ENCODE measurements at places on chromosomes 5 and 9.

- DNase-seq = no peak
These were observed 57.1 kb upstream of the FUBP3 start for GRCh38 chr9:130522233-130522808.

- DNase-seq = no peak
These were observed 11.7 kb upstream of the CARNMT1 start for GRCh38 chr9:75039801-75040200.

DNA sequence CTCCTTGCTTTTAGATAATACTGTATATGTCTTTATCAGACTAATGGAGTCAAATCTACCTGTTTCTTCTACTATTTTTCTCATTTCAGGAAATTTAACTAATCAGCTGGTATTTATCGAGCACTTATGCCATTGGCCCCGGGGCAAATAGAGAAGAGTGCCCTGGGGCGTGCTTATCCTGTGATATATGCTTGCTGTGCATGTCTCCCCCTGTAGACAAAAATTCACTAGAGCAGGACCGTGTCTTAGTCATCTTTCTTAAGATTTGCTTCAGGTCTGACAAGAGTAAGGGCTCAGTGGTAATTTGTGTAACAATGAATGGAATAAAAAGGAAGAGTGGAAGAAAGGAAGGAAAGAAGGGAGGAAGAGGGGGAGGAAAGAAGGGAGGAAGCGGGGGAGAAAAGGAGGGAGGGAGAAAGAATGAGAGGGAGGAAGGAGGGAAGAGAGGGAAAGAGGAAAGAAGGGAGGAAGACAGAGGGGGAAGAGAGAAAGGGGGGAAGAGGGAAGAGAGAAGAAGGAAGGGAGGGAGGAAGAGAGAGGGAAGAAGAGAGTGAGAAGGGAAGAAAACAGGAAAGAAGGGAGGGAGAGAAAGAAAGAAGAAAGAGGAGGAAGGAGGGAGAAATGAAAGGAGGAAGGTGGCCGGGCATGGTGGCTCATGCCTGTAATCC lies 295.7 kb upstream of the PANK3 start:
- DNase-seq = no peak

- DNase-seq = no peak
These were observed 514 bp downstream of the STOML2 start for GRCh38 chr9:35102465-35102768.

GRCh38 chr9:130219661-130220096 lies 45.9 kb upstream of the HMCN2 start:
- no peak for DNase-seq

DNA sequence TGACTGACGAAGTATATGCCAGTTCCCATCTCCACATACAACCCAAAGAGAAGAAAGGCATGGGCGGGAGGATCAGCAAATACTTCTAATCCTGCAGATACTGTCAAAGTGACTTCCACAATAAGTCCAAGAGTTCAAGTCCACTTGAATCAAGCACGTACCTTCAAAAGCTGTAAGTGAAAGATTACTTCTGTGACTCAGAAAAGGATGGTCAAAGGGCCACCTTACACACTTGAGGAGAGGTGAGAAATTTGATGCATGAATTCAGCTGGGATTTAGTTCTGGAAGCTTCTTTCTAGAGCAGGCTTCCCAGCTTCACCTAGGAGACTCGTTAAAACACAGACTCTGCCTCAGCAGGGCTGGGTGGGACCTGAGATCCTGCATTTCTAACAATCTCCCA lies 357.5 kb downstream of the GLIS3 start:
- DNase-seq = no peak

- DNase-seq = peak; percentile 58
These were observed 15.8 kb downstream of the NDST1 start for GRCh38 chr5:150523472-150524350.

DNA sequence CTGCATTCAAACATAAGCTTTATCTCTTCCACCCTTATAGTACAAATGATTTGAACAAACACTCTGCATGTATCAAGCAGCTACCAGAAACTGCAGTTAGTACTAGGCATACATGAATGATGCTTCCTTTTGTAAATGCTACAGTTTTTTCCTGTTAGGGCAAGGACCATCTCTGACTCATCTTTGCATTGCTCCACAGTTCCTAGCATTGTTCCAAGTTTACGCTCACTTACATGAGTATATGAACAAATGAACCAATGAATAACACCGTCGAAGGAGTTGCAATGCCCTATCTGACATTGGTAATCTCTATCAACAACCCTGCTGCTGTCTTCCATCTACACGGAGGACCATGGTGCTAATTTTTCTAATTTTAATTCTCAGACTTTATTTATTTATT lies 2.1 kb upstream of the ALDH7A1 start:
- DNase-seq = no peak

DNA sequence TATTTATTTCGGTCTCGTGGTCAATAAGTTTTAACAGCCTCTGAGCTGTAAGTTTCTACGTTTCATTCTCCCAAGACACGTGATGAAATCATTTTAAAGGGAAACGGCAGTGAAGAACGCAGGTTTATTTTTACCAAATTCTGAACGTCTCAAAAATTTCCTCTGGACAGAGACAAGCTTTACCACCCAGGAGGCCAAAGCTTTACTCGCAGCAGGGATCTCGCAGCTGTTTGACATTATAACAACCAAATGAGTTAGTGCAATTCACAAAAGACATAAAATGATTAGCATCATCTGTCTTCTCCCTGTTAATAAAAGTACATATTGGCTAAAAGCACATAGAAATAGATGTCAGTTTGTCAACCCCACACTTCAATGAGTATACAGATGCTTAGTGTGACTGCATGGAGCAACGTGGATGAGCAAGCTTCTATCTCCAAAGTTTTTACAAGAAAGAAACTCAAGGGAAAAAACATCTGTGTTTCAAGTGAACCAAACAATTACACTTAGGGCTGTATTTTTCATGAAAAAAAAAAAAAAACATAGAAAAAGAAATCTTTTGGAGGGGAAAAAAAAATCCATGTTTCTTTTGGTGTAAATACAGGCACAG lies 2.5 kb downstream of the SEMA5A start:
- DNase-seq = no peak

GRCh38 chr5:74903165-74903787 lies 37.1 kb upstream of the FAM169A start:
- no peak for DNase-seq

DNA sequence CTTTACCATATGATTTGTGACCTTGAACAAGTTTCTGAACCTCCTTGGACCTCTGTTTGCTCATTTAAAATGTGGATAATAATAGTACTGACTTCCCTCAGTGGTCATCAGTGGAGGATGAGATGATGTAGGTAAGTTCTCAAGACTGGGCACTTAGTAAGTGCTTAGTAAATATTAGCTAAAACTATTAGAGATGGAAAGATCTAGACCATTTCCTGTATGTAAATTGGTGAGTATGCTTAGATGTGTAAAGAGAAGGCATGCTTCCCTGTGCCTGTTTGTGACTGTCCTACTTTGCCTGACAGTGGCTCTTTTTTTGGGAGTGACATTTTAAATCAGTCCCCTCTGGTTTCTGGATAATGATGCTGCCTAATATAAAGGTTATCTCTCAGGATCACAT lies 288.1 kb downstream of the GABRB2 start:
- DNase-seq = no peak

DNA sequence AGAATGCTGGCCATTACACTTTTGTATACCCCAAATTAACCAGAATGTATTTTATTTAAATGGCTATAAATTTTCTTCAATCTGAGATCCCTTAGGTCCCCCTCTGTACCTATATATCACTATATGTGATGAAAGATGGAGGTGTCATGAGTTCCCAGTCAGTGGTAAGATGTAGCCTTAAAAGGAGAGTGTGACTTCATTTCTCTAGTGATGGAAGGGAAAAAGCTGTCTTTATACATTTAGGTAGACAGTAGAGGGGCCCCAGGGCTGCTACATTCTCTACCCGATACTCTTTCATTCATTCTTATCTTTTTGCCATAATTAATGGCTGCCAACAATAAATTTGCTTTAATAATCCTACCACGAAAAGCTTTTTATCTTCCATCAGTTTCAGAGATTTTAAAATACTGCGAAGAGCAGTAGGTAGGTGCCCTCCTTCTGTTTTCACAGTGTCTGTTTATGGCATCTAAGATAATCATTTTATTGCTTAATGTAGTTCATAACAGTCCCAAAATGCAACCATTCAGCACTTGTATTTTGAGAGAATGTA lies 301.3 kb downstream of the ZNF608 start:
- no peak for DNase-seq

- DNase-seq = no peak
These were observed 115.9 kb downstream of the GADD45G start for GRCh38 chr9:89720696-89721175.

DNA sequence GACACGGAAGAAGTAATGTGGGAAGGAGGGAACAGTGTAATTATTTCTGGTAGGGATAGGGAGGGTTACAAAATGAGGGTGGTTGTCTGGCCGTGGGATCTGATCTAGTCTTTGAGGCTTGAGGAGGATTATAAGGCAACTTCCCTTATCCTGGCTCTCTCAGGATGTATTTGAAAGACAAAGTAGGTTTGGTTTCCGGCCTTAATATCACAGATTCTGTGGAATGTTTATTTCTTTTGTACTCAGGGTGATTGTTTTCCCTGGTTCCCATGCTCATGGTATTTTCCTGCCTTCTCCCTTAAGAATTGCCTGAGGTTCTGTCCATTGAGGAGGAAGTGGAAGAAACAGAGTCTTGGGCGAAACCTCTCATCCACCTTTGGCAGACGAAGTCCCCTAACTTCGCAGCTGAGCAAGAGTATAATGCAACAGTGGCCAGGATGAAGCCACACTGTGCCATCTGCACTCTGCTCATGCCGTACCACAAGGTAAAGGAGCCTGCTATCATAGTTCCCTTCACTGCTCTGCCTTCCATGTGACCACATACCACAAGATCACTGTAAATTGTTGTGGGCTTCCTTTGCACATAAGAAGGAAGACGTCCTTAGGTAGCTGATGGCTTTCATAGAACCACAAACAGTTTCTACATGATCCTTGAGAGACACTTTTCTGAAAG lies 253.8 kb downstream of the KDM4C start:
- no peak for DNase-seq

- no peak for DNase-seq
These were observed 145.4 kb upstream of the RAD23B start for GRCh38 chr9:107137495-107138202.

GRCh38 chr5:54150841-54151240 lies 159.5 kb downstream of the ARL15 start:
- no peak for DNase-seq

DNA sequence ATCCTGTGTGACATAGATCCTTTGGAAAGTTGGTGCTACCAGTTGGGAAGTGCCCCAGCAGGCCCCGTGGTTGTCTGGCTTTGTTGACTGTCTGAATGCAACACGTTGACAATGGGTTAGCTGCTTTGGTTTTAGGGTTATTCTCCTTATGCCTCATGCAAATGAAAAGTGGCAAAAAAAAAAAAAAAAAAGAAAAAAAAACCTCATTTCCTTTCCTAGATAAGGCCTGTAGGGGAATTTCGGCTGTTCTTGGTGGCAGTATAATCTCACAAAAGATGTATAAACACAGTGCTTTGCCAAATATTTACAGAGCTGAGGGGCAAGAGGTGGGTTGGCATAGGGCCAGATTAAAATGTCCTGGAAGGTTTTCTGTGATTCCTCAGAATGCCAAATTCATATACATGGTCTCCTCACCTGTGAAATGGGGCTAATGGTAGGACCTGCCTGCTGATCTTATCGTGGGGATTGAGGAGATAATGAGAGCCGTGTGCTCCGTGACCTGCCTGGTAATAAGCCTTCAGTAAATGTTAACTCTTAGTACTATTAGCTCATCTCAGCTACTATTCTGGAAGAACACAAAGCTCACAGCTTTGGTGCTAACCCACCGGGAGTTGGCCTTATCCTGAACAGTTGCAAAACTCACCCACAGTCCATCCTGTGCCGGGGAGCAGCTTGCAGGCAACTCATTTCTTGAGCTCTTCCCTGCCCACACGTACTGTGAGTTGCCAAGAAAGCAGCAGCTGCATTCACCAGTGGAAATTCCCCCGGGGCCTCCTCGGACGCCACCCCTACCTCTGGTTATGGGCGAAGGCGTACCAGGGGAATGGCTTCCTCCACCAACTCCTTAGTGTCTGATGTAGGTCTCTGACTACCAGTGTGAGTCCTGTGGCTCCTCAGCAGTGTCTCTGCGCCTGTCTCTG lies 220.3 kb downstream of the NR3C1 start:
- no peak for DNase-seq

- DNase-seq = no peak
These were observed 169.4 kb downstream of the TLE1 start for GRCh38 chr9:81519816-81520495.

GRCh38 chr5:116380621-116381020 lies 194.0 kb downstream of the SEMA6A start:
- no peak for DNase-seq

DNA sequence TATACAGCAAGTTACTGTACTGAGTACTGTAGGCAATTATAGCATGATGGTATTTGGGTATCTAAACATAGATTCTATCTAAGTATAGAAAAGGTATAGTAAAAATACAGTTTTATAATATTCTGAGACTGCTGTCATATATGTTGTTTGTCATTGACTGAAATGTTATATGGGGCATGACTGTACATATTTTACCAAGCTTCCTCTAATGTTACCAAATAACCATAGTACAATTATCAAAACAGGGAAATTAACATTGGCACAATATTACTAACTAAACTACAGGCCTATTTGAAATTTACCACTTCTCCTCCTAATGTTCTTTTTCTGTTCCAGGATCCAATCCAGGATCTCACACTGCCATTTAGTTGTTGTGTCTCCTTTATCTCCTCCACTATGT lies 18.5 kb downstream of the NPR3 start:
- no peak for DNase-seq

- no peak for DNase-seq
These were observed 23.2 kb downstream of the PCDHAC2 start for GRCh38 chr5:140989254-140990020.

DNA sequence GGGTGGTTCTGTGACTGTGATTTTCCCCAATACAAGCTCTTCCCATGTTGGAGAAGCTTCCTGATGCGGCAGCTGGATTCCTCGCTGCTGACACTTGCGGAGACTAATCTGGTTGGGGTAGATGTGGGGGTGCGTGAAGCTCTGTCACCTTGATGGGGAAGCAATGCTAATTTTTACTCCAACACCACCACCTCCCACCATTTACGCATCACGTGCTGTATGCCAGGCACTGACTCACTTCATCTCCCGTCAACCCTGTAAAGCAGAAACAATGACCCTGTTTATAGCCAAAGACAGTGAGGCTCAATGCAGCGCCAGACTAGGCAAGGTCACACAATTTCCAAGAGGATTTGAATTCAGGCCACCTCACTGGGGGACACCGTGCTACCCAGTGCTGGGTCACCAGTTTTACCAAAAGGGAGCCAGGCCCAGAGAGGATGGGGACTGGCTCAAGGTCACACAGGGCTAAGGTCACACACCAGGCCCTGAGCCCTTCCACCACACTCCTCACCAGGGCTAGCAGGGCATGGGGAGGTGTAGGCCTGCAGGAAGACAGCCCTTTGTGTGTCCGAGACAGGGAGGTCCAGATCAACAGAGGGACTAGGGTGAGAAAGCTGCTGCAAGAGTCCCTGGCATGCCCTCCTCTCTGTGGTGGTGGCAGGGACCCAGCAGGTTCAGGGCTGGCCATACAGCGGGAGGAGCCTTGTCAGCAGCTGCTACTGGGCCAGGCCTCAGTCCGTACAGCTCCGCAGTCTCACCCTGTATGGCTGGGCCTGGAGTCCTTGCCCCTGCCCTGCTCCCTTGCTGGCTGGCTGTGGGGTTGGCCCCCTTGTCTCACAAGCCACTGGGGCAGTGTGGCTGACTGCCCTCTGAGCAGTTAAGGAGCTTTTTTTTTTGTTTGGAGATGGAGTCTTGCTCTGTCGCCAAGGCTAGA lies 3.3 kb downstream of the STKLD1 start:
- no peak for DNase-seq

All from AG09309 (cell line).